ENCODE measurements at places on chromosomes 3 and 15. TPM values are rescaled to one million over a fixed set of nuclear protein-coding genes. Genes with fewer than 3 reads are reported as not detected.
A peak's percentile ranks its signal among the peaks of the same experiment; 100 is the strongest.

ISG20 gene
- total RNA-seq: 41.0 TPM

LMAN1L gene
- total RNA-seq: not detected

GRCh38 chr15:42087460-42087859 lies 6.9 kb downstream of the PLA2G4D start:
- no peak for DNase-seq

- peak; percentile 81 for DNase-seq
Observed at GRCh38 chr15:65856821-65857455, 12.4 kb upstream of the RAB11A start.

GRCh38 chr3:60399861-60400845 lies 851.1 kb downstream of the FHIT start:
- no peak for DNase-seq

DNA sequence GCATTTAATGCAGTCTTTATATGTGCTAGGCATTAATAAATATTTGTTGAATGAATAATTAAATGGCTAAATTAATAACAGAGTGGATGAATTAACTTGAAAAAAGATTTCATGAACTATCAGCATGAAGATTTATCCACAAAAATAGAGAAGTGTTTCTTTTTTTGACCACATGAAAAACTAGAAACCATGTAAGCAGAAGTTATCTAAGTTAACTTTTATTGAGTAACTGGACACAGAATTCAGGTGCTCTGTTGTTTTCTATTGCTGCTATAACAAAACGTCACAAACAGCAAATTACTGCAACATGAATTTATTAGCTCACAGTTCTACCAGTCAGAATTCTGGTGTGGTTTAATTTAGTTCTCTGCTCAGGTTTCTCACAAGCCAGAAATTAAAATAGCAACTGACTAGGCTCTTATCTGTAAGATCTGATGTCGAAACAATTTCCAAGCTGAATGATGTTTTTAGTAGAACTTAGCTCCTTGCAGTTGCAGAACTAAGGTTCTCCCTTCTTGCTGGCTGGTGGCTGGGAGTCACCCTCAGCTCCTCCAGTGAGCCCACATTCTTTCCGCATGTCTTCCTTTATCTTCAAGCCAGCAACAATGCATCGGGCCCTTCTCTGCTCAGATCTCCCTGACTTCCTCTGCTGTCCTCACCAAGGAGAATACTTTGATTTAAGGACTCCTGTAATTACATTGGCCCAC lies 810.2 kb upstream of the ALCAM start:
- no peak for DNase-seq

- DNase-seq: no peak
Observed at GRCh38 chr15:67142092-67142766, 76.8 kb downstream of the SMAD3 start.

DNA sequence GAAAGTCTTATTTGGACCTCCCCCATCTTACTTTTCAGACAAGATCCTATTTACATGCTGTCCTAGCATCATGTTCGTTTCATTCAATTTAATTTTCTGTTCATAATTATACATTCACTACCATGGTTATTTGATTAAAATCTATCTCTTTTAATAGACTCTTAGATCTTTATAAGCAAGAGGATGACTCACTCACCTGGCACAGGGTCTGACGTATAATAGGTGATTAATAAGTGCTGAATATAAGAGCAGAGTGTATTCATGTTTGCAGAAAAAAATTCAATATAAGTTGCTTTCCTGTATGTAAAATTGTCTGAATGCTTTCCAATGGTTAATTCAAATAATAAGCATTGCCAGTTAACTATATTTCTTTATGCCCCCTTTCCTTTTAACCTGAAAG lies 165.5 kb upstream of the CBLB start:
- DNase-seq: no peak

DNA sequence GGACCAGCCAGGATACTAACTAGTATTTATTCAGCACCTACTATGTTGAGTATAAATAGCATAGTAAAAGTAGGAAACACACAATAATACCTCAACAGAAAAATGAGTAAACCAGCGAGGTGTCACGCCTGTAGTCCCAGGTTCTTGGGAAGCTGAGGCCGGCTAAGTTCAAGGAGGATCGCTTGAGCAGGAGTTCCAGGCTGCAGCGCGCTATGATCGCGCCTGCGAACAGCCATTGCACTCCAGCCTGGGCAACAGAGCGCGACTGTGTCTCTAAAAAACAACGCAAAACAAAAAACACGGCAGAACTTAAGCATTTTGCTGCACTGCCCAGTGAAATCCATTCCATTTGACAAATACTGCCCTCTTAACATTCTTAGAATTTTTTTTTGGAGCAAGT lies 1.3 kb upstream of the DENND6A start:
- DNase-seq: no peak

All from omental fat pad (tissue), 4 donors.